Panc1 (cell line): ENCODE measurements at places on chromosomes 7 and 10. TPM values are rescaled to one million over a fixed set of nuclear protein-coding genes. Genes with fewer than 3 reads are reported as not detected.

DNA sequence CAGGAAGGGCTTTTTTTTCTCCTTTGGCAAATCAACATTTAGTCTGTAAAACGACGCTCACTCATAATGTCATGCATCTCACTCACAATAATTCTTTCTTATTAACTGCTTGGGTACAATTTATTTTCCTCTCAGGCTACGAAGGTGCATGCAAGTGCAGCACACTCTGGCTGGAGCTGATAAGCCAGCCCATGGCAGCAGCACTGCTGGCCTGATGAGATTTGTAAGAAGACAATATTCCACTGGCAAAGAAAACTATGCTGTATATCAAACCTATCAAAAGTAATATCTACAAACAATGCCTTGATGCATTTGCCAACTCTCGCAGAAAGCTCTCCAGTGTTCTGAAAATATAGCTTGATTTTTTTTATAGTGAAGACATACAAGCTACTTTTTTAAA is 170.0 kb upstream of the PHF14 start:
- DNase-seq = no peak
- H3K27me3 ChIP-seq = no peaks in the 10 kb centered on the region
- no peaks in the 10 kb centered on the region for H3K4me1 ChIP-seq
- H3K4me3 ChIP-seq = no peak overlapping the region

- no peaks in the 10 kb centered on the region for H3K36me3 ChIP-seq
- no peak overlapping the region for H3K4me3 ChIP-seq
- H3K27me3 ChIP-seq = no peaks in the 10 kb centered on the region
- no peak for DNase-seq
- H3K27ac ChIP-seq = no peak overlapping the region
Measured at GRCh38 chr10:109282510-109282909, 640.8 kb downstream of the XPNPEP1 start.

- H3K4me1 ChIP-seq = no peaks in the 10 kb centered on the region
- H3K36me3 ChIP-seq = no peaks in the 10 kb centered on the region
- H3K27me3 ChIP-seq = peaks cover 3% of the 10 kb centered on the region
- DNase-seq = no peak
- H3K27ac ChIP-seq = no peak overlapping the region
- no peak overlapping the region for H3K4me3 ChIP-seq
Measured at GRCh38 chr10:90930070-90930837, 9.4 kb upstream of the ANKRD1 start.

Gene NKX1-2
- 0.15 TPM for total RNA-seq
